Esophagus muscularis mucosa (tissue), 4 donors: ENCODE measurements at places on chromosomes 5 and 9. TPM values are rescaled to one million over a fixed set of nuclear protein-coding genes. Genes with fewer than 3 reads are reported as not detected.

GRCh38 chr9:71861618-71862017, 49.4 kb downstream of the ABHD17B start:
- no peaks in the 10 kb centered on the region for H3K36me3 ChIP-seq
- H3K4me3 ChIP-seq = no peak overlapping the region
- H3K27ac ChIP-seq = no peak overlapping the region
- no peaks in the 10 kb centered on the region for H3K27me3 ChIP-seq
- DNase-seq = no peak

DNA sequence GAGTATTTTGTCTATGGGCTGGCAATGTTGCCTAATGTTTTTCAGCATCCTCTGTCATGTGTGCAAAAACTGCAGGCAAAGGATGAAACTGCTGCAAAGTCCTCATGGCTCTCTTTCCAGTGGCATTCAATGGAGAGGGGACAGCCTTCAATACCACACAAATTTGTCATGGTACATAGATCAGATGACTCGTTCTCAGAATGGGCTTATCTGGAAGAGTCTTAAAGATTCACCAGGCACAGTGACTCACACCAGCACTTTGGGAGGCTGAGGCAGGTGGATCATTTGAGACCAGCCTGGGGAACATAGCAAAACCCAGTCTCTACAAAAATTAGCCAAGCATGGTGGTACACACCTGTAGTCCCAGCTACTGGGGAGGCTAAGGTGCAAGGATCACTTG, 5.3 kb downstream of the CDKN2AIPNL start:
- no peak for DNase-seq
- H3K27ac ChIP-seq = no peak overlapping the region
- peaks cover 41% of the 10 kb centered on the region for H3K36me3 ChIP-seq

GRCh38 chr5:9497347-9497746, 48.5 kb downstream of the SEMA5A start:
- no peak overlapping the region for H3K4me3 ChIP-seq
- H3K27ac ChIP-seq = no peak overlapping the region
- peak; percentile 10 for DNase-seq
- peaks cover 3% of the 10 kb centered on the region for H3K4me1 ChIP-seq

DNA sequence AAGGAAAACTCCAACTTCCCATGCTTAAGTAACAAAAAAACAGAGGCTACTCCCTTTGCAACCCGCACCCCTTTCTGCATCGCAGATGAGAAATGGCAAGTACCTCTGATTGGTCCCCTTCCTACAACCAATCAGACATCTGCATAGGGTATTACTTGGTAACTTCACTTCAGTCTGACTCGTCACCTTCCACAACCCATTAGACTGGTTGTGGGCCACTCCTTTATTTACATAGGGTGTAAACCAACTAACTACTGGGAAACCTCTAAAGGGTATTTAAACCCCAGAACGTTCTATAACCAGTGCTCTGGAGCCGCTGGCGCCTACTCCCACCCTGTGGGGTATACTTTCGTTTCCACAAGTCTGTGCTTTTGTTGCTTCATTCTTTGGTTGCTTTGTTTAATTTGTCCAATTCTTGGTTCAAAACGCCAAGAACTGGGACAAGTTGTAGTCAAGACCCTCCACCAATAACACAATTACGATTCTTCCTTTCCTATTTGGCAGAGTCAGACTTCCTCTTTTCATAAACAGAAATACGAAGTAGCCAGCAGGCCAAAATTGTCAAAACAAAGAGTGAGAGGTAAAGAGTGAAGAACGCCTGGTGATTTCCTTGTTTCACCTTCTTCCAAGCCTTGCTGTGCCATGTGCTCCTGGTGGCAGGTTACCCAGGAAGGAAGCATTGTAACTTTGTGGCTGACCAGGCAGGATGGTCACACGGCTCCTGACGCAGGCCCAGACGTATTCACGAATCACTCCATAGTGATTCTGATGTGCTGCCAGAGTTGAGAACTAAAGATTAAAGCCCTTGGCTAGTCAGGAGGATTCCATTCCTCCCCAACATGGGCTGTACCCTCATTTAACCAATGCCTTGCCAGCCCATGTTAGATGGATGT, 477.4 kb downstream of the ARHGEF28 start:
- no peak overlapping the region for H3K27ac ChIP-seq
- no peaks in the 10 kb centered on the region for H3K36me3 ChIP-seq
- DNase-seq = no peak
- H3K4me1 ChIP-seq = peaks cover 9% of the 10 kb centered on the region
- no peak overlapping the region for H3K4me3 ChIP-seq

DNA sequence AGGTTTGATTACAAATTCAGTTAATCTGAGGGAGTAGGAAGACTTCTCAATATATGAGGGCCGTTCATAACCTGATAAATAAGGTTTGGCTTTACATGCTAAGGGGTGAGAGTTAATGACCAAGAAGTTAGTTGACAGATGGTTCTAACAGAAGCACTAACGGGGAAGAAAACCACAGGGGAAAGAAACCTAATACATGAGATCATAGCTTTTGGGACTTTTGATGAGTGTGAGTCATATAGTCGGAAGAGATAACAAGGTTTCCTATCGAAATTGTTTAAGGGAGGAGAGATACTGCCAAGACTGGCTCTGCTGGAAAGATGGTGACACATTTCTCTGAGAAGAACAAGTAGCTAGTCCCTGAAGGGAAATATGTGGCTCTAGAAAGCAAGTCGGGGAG, 140.1 kb downstream of the COX7C start:
- H3K27me3 ChIP-seq = no peaks in the 10 kb centered on the region
- H3K36me3 ChIP-seq = no peaks in the 10 kb centered on the region
- H3K4me1 ChIP-seq = no peaks in the 10 kb centered on the region
- no peak for DNase-seq
- H3K4me3 ChIP-seq = no peak overlapping the region
- no peak overlapping the region for H3K27ac ChIP-seq

GRCh38 chr5:80266566-80266965, 10.7 kb upstream of the SERINC5 start:
- no peaks in the 10 kb centered on the region for H3K4me1 ChIP-seq
- no peak for DNase-seq
- no peaks in the 10 kb centered on the region for H3K36me3 ChIP-seq
- H3K27ac ChIP-seq = no peak overlapping the region

- no peak overlapping the region for H3K4me3 ChIP-seq
- peaks cover 25% of the 10 kb centered on the region for H3K36me3 ChIP-seq
- peaks cover 42% of the 10 kb centered on the region for H3K4me1 ChIP-seq
- H3K27me3 ChIP-seq = no peaks in the 10 kb centered on the region
These were observed 68.6 kb downstream of the RGS3 start for GRCh38 chr9:113531919-113532808.

DNA sequence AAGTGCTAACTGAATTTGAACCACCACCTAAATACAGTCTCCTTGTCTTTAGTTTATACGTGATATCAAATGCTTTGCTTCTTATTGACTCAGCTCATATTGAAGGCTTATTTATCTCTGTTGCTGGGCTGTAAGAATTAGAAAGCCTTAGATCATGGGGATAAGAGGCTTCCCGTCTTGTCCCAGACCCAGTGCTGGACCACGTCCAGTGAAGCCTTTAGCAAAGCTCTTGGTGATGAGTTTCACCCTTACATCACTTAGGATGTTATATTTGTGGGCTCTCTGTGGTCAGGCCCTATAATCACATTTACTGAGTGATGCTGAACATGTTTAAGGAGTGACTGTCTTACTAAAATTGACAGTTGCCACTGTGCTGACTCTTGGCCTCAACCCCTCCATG, 11.2 kb downstream of the FAM240B start:
- DNase-seq = no peak
- no peaks in the 10 kb centered on the region for H3K27me3 ChIP-seq
- H3K4me1 ChIP-seq = no peaks in the 10 kb centered on the region
- H3K27ac ChIP-seq = no peak overlapping the region

POU4F3 gene
- total RNA-seq = not detected

GPR151 gene
- not detected for total RNA-seq
